ENCODE measurements at places on chromosomes 6 and 20.

- no peak for DNase-seq
Observed at GRCh38 chr20:31708736-31709534, 13.7 kb downstream of the BCL2L1 start.

GRCh38 chr6:68572525-68572924, 62.6 kb upstream of the ADGRB3 start:
- peak; percentile 5 for DNase-seq

GRCh38 chr20:12775041-12775440, 233.7 kb upstream of the SPTLC3 start:
- no peak for DNase-seq

GRCh38 chr20:43322851-43323250, 133.1 kb upstream of the PTPRT start:
- DNase-seq, result no peak

DNA sequence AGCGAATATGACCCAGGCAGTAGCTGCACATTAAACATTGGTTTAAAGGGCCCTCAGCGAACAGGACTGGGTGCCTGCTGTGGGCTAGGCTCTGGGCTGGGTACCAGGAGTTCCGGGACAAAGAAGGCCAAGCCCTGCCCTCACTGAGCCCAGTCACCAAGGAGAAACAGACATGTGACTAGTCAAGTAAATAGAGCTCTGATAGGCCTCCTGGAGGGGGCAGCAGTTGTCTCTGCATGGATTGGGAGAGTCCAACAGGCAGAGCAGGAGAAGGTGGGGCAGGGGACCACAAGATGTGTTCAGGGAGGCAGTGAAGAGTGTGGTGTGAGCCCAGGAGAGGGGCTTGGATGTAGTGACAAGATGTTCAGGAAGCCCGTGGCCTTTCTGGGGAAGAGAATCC, 3.1 kb downstream of the HM13 start:
- DNase-seq, result peak; percentile 44

GRCh38 chr6:39223555-39223954, 5.7 kb downstream of the KCNK5 start:
- no peak for DNase-seq

GRCh38 chr6:36730424-36731380, 33.1 kb downstream of the RAB44 start:
- no peak for DNase-seq

DNA sequence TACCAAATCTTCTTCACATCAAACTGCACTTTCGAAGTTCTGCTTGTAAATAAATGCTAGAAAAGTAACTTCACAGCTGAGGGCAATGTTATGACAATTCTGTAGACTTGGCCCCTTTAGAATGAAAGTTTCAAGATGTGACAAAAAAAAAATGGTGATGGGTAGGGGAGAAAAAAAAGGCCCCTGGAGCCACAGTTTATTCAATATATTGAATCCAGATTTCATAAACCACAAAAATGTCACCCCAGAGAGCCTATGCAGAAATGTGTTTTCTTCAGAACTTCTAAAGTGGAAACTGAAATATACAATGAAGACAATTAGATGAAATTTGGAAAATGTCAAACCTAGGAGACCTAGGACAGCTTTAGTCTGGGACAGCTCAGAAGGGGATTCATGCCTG, 143.1 kb downstream of the EDN3 start:
- no peak for DNase-seq

GRCh38 chr6:119129148-119129967, 50.9 kb upstream of the FAM184A start:
- DNase-seq, result peak; percentile 58

- no peak for DNase-seq
Observed at GRCh38 chr20:21670126-21670525, 35.3 kb upstream of the PAX1 start.

GRCh38 chr6:163177007-163177406, 237.5 kb upstream of the QKI start:
- DNase-seq, result no peak

DNA sequence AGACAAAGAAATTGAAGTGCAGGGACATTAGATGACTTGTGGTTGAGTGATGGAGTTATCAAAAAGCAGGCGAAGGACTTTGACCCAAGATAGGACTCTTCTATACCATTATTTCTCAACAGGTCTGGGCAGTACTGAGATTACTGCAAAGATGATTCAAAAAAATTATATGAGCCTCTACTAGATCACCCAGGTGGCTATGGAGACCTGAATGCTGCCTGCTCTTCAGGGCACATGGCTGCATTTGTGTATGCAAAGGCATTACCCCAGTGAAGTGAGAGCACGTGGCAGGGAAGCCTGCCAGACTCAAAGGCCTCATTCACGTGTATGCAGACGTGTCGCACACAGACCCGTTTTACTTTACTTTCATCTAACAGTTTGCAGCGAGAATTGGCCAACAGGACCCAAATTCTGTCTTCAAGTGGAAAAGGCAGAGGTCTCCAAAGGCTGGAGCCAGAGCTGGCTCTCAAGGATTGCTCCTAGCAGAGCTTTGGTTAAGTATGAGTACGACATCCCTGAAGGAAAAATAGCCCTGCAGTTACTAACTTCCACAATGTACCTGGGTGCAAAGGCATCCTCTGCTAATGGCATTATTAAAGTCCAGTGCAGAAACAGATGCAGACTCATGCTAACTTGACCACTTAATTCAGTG, 113.8 kb upstream of the ARMC2 start:
- DNase-seq, result no peak

- DNase-seq, result peak; percentile 41
Observed at GRCh38 chr6:55578537-55579363, at the start of gene HMGCLL1. HMGCLL1 (minus strand) TSS chr6:55579192; CDS start chr6:55579055, 137 bp downstream.

- no peak for DNase-seq
Observed at GRCh38 chr6:3253597-3253961, 5.2 kb upstream of the PSMG4 start.

GRCh38 chr6:8084586-8084985, 17.8 kb downstream of the EEF1E1 start:
- peak; percentile 32 for DNase-seq

DNA sequence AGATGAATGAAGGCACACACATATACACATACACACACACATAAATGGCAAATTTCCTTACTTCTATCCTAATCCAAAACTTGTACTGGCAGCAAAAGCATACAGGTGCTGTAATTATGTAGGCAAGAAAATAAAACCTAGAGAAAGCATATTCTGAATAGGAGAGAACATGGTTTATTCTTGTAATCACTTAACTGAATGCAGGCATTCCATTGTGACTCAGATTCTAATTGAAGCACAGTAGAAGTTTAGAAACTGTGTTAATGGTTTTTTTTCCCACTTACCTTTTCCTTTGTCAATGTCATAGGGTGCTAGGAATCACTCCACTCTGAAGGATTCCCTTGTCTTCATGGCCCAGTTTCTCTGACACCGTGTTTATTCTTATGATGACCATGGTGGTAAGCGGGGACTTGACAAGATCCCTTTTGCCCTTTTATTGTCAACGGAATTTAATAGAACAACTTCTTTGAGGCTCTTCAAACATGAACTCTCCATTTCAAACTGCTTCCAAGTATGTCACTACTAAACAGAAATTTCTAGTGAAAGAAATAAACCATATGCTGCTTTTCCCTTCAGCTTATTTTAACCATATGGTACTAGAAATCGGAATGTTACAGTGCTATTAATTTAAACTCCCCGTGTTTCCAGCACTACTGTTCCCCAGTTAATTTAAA, 164.2 kb downstream of the OGFRL1 start:
- DNase-seq, result no peak

DNA sequence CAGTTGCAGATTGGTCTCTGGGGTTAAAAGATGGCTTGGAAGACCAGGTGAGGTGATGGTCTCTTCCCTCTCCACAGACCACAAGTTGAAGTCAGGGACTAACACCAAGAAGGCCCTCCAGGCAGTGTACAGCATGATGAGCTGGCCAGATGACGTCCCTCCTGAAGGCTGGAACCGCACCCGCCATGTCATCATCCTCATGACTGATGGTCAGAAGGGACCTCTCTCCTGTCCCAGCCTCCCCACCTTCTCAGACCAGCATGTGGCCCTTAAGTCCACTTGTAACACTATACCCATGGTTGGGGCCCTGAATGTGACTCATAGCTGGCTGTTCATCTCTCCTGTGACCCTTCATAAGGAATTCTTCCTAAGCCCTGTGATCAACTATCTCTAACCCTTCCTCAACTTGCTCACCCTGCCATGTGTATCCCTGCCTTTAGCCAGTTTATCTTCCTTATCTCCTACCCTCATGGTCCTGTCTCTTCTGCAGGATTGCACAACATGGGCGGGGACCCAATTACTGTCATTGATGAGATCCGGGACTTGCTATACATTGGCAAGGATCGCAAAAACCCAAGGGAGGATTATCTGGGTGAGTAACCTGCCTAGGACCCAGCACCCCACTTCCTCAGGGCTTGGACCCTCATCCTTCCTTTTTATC, 3.0 kb downstream of the CFB start:
- DNase-seq, result peak; percentile 33

DNA sequence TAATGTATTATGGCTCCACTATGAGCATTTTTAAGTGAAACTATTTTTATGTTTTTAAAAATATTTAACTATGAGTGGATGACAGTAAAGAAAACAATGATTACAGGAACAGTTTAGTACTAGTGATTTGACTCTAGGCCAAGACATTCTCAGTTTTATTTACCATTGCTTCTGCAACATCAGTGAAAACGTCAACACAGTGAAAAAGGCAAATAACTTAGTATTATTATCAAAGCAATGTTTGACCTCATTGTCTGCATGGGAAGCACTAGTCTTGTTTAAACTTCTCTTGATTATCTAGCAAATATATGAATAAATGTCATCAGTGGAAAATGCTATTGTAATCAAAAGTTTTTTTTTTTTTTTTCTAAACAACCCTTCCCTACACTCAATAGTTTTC, 165.0 kb downstream of the HTR1B start:
- no peak for DNase-seq

DNA sequence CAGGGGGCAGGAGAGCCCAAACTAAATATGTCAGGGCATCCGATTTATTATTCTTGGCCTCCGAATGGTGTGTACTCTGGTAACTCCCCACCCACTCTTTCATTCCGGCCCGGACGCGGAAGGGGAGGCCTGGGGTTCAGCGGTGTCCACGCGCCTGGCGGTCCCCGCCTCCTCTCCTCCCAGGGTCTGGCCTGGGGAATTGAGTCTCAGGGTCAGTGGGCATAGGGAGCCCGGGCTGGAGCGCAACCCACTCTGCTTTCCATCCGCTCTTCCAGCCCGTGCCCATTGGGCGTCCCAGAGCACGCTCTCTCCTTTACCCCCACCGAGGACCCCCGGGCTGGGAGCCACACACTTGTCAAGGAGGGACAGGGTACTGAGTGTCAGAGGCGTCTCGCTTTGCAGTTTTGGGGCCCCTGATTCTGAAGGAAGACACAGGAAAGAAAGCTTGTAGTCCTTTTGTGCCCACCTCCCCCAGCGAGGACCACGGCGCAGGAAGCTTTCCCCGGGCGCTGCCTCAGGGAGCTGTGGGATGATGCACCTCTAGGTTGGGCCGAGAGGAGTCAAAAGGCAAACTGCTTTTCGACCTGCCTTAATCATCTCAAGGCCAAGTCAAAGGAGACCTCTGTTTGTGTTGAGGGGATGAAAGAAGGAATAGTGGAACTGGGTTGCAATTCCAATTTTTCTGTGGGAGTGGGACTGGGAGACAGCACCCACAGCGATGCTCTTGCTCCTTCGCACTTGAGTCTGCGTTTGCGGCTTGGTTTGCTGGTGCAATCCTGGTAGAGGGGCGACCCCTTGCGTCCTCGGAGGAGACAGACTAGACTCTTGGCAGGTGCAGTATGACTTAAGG, 2.5 kb downstream of the RSPO3 start:
- peak; percentile 66 for DNase-seq

DNA sequence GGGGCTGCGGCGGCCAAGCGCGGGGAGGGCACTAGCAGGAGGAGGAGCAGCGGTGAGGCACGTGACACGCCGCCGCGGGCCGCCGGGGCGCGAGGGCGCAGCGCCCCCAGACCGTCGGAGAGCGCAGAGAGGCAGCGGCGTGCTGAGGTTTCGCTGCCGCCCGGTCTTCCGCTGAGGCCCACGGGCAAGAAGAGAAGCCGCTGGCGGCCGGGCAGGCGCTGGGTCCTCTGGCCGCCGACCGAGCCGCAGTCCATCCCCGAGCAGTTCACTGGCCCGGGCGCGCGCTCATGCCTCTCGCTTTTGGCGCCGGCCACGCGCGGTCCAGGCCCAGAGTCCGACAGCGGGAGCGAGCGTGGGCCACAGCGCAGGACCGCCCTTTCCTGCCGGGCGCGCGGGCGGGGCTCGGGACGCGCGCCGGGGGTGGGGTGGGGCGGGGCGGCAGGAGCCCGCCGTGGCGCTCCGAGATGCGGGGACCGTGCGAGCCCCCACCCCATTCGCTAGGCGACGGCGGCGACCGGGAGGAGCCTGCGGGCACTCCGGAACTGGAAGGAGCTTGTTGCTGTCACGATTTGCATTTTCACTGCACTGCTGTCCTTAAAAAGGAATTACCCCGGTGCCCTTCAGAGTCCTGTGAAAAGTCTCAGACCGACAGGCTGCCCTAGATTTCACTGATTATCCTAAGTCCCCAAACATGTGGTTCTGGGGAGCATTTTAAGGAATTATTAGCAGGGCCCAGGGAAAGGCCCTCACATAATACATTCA, at the start of gene MCUR1:
MCUR1 (minus strand) TSS at position 382 of the 762 bp plus-strand sequence; CDS start at position 254, 128 bp downstream.
- DNase-seq, result peak; percentile 85

DNA sequence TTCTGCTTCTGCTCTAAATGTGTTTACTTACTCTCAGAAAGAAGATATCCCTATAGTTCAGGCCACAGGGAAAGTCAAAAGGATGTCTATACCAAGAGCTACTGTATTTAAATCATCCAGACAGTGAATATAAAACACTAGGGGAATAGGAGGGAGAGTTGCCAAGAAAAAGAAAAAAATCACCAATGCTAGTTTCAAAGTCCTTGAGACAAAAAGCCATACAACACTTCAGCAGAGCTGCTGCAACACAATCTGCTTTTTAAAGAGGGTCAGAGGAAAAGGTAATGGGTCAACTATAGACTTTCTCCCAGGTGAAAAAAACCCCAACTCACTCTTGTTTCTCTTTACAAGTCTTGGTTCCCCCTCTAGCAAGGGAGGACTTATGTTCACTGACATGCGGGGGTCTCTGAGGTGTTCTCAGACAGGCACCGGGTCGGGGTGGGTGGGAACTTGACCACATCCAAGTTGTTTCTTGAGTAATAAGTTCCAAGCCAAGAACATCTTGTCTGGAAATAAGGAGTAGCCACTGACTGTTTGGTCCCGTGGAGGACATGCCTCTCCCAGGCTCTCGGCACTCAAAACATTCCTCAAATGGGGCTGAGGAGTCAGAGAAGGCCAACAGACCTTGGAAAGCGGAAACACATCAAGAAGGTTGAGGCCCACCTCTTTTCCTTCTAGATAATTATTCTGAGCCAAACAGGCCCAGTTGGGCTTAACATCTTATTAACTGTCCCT, 47.7 kb downstream of the GJA10 start:
- no peak for DNase-seq

- DNase-seq, result no peak
Observed at GRCh38 chr6:120112980-120113379, 763.4 kb upstream of the MAN1A1 start.
